HT1080 (cell line): ENCODE measurements at places on chromosomes 12 and 14.

DNA sequence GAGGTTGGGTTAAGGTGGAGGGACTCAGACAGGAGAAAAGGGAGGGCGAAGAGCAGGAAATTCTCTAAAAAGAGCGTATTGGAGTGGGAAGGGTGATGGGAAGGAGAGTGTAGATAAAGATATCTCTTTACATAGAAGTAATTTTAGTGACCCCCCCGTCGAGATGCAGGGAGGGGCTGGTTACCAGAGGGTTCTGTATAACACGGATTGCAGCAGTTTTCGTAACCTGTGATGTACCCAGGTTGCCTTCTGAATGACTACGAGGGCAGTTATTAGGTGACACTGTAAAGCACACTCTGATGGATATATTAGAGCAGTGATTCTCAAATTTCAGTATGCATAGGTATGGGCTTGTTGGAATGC, 443 bp downstream of the DNAL1 start:
- DNase-seq, result no peak

- no peak for DNase-seq
Measured at GRCh38 chr14:71625175-71625574, 307.1 kb upstream of the RGS6 start.

DNA sequence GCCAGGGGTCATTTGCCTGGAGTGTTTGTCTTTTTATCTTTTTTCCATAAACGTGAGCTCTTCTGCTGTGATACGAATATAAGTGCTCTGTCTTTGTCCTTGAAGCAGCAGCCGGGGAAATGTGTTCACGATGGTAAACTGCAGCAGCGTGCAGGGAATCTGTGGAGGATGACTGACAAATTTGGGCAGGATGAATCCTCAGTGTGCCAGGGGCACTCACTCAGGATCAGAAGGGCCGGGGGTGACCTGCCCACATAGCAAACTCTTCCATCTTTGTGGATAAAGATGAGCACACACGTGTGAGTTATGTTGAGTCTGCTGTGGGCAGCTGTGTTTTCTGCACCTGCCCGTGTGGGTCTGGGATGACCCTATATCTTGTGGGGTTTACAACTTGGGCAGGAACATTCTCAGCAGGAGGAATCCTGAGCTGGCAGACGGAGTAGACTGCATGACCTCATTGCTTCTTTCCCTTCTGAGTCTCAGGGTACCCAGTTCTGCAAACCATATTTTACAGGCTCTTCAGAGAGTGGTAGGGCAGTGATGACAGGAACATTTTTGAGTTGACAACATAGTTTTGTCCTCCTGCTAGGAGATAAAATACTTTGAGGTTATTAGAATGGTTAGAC, 711 bp downstream of the ANO4 start:
- no peak for DNase-seq

DNA sequence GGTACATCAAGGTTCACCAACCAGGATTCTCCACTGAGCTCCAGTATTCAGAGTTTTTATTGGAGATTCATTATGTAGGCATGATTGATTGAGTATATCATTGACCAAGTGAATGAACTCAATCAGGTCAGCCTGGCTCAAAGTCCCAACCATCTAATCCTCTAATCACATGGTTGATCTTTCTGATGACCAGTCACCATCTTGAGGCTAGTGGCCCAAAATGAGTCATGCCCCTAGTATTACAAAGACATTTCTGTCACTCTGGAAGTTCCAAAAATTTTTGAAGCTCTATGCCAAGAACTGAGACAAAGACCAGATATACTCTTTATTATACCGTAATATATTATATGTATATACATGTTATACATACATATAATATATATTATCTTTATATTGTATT, 75.9 kb upstream of the ATF7IP start:
- no peak for DNase-seq

- peak; percentile 37 for DNase-seq
Measured at GRCh38 chr14:55518391-55518790, 61.6 kb upstream of the KTN1 start.

GRCh38 chr14:89397569-89398230, 19.3 kb downstream of the FOXN3 start:
- DNase-seq, result no peak

GRCh38 chr14:36455241-36455627, 64.8 kb downstream of the NKX2-1 start:
- DNase-seq, result no peak

- peak; percentile 12 for DNase-seq
Measured at GRCh38 chr12:59194794-59195193, 274.5 kb upstream of the LRIG3 start.

- DNase-seq, result no peak
Measured at GRCh38 chr14:91252871-91253794, 8.6 kb upstream of the GPR68 start.

- peak; percentile 39 for DNase-seq
Measured at GRCh38 chr14:92789457-92790089, 4.5 kb upstream of the GOLGA5 start.

- DNase-seq, result no peak
Measured at GRCh38 chr12:13442457-13442856, 245.9 kb downstream of the EMP1 start.

DNA sequence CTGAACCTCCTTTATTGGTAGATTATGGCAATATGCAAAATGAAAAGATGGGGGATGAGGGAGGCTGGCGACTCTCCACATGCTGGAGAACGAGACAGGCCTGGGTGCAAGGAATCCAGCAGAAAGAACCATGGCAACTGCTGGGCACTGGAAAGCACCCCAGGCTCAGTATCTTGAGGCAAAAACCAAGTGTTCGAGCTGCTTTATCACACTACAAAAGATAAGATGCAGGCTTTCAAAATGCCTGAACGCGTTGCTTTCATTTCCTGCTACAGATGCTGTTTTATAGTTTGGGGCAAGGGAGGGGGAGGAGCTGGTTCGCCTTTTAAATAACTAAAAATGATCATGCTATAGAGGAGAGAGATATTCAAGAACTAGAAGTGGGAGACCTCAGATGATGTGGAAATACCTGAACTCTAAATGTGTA, 38.9 kb downstream of the NIN start:
- no peak for DNase-seq

DNA sequence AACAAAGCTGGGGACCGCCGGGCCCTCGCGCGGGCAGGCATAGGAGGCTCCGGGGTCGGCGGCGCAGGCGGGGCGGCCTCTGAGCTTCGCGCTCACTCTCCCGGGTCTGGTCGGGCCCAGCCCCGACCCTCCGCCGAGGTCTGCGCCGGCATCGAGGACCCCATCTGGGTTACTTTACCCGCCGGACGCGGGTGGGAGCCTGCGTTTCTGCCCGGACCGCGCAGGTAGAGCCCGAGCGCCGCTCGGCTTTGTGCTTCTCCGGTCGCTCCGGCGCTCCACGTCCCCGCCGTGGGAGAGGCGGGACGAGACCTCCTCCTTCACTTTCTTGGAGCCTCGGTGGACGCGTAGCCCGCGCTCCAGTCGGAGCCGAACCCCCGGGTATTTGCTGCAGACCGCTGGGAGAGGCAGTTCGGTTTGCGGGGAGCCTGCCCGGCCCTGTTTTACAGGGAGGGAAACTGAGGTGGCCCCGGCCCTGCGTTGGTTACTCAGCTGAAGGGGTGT, 63.2 kb downstream of the FBXL14 start:
- DNase-seq, result no peak

DNA sequence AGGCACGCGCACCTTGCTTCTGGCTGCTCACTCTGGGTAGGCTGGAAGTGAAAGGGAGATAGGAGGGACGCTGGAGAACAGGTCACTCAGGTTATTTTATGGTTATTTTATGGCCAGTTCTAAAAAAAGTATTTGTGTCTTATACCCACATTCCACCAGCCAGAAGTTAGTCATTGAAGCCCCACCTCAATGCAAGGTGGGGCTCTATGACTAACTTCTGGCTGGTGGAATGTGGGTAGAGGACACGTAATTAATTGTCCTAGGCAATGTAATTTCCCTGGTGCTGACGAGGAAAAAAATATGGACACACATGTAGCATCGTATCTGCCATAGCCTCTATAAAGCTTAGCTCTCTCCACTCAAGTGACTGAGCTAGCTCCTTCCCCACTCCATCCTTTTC, 104.9 kb downstream of the PDZRN4 start:
- peak; percentile 68 for DNase-seq

DNA sequence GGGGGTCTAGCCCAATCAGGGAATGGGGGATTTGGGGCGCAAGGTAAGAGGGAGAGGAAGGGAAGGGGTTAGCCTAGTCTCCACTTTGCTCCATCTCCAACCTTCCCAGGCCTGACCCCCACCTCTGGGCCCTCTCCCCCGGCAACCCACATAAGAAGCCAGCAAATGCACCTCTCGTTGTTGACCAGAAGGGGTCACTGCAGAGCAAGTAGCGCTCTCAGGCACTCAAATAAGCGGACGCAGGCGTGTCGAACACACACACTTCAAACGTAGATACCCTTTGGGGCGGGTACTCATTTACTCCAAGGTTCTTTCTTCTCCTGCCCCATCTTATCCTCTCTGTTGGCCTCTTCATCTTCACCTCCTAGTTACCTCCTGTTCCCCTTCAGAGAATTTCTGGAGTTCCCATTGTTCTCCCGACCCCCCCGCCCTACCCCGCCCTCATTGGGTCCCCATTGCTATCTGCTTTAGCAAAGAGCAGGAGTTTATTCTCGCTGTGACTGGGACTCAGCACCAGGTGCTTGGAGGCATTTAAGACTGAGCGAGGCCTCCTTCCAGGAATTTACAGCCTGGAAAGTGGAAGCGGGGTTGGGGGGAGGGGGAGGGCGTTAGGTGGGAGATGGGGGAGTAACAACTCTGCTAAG, 1.5 kb upstream of the SRRM4 start:
- peak; percentile 3 for DNase-seq

- no peak for DNase-seq
Measured at GRCh38 chr12:57216014-57216911, at the start of gene NXPH4. TSS of gene NXPH4 (plus strand) at chr12:57216794. CDS start at chr12:57216970, 176 bp downstream.

DNA sequence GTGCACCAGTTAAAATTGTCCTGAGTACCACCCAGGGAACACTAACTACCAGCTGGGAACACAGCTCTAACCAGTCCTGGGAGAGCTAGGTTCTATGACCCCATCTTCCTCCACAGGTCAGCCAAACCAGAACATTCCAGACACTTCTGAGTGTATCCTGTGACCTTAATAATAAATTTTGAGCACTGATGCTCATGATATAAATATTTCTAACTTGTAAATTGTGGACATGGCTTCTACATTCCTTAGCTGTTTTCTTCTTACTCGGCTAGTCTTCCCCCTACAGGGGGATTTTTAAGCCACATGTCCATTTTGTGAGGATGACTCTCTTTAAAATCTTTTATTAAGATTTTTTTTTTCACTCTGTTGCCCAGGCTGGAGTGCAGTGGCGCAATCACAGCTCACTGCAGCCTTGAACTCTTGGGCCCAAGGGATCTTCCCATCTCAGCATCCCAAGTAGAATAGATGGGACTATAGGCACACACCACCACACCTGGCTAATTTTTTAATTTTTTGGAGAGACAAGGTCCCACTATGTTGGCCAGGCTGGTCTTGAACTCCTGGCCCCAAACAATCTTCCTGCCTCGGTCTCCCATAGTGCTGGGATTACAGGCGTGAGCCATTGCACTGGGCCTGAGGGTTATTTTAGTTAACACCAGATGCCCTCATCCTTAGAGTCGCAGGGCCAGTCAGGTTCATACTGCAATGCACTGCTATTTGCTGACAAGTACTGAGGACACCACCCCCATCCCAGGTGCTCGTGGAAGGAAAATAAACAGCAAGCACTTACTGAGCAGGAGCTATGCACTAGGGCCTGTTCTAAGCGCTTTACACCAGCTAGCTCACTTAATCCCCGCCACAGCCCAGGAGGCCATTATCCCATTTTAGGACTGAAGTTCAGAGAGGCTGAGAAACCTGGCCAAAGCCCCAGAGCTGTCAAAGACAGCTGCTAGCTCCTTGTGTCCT, 142.6 kb upstream of the NCOR2 start:
- no peak for DNase-seq

DNA sequence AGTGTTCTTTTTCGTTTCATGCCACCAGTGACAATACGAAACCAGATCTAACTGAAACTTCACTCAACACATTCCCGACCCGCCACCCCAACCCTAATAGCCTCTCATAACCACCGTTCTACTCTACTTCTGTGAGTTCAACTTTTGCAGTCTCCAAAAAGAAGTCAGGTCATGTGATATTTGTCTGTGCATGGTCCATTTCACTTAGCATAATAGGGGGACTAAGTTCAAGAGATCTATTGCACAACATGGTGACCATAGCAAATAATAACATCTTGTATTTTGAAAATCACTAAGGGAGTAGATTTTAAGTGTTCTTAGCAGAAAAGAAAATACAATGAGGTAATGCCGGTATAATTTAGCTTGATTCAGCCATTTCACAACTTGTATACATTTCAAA, 376.4 kb downstream of the DIO2 start:
- DNase-seq, result no peak

- no peak for DNase-seq
Measured at GRCh38 chr12:62799766-62800406, 135.1 kb downstream of the PPM1H start.

DNA sequence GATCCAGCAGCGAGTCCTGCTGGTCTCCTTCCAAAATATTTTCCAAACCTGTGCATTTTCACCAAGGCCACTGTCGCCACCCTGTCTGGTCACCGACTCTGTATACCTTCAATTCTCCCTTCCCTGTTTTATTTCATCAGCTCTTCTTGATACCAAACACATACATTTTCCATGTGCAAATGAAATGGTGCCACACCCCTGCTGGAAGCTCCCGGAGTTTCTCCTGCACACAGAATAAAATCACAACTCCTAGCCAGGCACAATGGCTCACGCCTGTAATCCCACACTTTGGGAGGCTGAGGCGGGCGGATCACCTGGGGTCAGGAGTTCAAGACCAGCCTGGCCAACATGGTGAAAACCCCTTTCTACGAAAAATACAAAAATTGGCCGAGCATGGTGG, 14.0 kb downstream of the VSIG10 start:
- no peak for DNase-seq

- peak; percentile 86 for DNase-seq
Measured at GRCh38 chr12:3123729-3124128, 46.5 kb downstream of the TSPAN9 start.

GRCh38 chr14:104658325-104658712, 31.1 kb upstream of the INF2 start:
- DNase-seq, result no peak

- DNase-seq, result no peak
Measured at GRCh38 chr12:6748761-6749160, 4.2 kb downstream of the MLF2 start.

DNA sequence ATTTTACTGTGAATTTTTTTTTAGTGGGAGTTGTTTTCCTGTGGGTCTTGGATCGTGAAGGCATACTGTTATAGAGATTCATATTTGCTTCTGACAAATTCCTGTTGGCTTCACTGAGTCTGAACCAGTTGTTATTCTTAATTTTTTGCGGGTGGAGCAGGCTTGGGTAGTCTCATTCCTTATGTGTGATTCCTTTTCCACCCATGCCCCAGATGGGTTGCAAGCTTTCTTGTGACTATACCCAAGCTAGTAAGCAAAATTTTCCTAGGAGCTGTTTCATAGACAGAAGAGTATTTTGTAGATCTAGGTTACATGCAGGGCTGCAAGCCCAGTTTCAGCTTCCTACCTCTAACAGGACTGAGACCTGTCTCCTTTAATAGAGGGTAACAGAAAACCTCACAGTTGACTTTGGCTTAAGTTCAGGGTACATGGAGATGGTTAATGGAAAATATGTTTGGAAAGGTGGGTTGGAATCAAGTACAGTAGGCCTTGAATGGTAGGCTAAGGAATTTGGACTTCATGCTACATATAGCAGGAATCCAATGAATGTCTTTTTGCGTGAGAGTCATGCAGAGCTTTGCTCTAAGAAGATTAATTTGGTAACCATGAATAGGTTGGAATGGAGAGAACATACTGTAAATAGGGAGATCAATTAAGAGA, 29.0 kb downstream of the TRMT5 start:
- no peak for DNase-seq

- DNase-seq, result peak; percentile 40
Measured at GRCh38 chr12:468671-469389, 9.1 kb downstream of the B4GALNT3 start.
